ENCODE measurements at places on chromosomes 6 and 20. TPM values are rescaled to one million over a fixed set of nuclear protein-coding genes. Genes with fewer than 3 reads are reported as not detected.

Gene C6orf163
- total RNA-seq = 4.7 TPM

Gene AIF1
- 0.59 TPM for total RNA-seq

DNA sequence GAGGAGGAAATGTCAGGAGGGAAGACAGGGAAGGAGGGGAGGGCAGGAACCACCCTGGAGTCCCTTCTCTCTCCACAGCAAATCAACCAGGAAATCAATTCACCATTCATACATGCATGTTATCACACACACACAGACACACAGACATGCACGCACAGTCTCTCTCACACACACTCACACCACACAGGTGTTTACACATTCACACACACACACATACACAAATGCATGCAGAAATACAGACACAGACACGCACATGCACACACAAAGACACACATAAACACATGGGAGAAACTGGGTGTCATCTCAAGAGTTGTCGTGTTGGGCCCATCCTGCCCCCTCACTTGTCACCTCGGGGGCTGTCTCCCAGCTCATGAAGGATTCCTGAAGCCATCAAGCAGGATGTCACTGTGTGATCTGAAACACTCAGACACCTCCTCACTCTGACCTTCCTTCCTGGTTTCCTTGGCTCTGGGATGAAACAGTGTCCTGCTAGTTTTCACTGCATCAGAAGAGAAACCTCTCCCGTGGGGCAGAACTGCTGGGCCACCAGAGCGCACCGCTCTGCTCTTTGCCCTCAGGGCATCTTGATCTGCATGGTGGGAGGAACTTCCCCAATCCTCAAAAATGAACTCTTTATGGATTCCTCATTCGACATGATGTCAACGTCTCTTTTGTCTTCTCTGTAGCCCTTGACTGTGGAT is 9.2 kb downstream of the RAET1G start:
- no peak overlapping the region for H3K27ac ChIP-seq
- H3K27me3 ChIP-seq = peaks cover 52% of the 10 kb centered on the region
- DNase-seq = no peak
- H3K36me3 ChIP-seq = no peaks in the 10 kb centered on the region
- H3K4me1 ChIP-seq = no peaks in the 10 kb centered on the region

DNA sequence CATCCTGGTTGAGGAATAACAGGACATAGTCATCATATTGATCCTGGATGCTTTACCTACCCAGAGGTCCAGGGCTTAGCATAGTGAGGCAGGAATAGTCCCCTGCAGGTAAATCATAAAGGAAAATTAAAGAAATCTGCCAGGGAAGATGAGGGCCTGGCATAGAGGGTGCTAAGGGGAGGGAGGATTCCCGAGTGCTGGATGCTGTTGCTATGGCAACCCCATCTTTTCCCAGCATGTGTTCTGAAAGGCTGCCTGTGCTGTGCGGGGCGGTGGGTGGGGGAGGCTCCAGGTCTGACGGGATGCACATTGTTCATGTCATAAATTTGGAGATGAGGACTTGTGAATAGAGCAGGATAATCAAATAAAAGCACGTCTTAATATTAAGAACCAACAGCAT is 212.6 kb upstream of the PCSK2 start:
- no peaks in the 10 kb centered on the region for H3K36me3 ChIP-seq
- H3K4me3 ChIP-seq = no peak overlapping the region
- no peaks in the 10 kb centered on the region for H3K27me3 ChIP-seq

DNA sequence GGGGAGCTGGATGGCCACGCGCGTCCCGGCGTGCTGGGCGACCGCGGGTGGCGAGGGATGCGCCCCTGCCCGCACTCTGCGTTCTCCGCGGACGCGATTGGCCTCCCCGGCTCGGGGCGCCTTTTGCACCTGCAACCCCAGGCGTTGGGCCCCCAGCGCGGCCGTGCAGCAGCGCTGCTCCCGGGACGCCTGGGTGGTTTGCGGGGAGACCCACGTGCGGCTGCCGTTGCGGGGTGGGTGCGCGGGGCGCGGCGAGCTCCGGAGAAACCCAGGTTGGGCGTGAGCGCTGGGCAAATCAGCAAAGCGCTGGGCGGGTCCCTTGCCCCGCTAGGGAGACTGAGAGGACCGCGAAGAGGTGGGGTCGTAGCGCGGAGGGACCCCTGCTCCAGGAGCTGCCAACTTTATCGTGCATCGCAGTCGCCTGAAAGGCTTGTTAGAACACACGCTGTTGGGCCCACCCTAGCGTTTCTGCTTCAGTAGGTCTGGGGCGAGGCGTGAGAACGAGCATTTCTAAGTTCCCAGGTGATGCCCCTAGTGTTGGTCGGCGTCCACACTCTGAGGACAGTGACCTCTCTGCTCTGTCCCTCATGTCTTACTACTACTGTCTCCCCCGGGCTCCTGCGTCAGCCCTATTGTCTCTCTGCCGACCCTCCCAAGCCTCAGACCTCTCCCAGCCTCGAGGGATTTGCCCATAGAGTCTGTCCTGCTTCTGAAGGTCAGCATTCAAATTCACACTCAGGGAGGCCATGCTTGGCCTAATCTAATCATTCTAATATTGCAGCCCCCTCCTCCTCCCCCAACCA is 538 bp upstream of the ZFP64 start:
- DNase-seq = peak; percentile 75
- peaks cover 8% of the 10 kb centered on the region for H3K4me1 ChIP-seq
- H3K4me3 ChIP-seq = peak overlapping the region; percentile 92
- H3K36me3 ChIP-seq = no peaks in the 10 kb centered on the region
- H3K27ac ChIP-seq = peak overlapping the region; percentile 82

- no peak for DNase-seq
- H3K4me1 ChIP-seq = peaks cover 4% of the 10 kb centered on the region
- no peaks in the 10 kb centered on the region for H3K36me3 ChIP-seq
- no peaks in the 10 kb centered on the region for H3K27me3 ChIP-seq
- no peak overlapping the region for H3K27ac ChIP-seq
- no peak overlapping the region for H3K4me3 ChIP-seq
Observed at GRCh38 chr6:23929201-23929600, 196.8 kb upstream of the NRSN1 start.

All from type B pancreatic cell (in vitro differentiated cells).